HL-60 (cell line): ENCODE measurements at places on chromosomes 7 and 10.

GRCh38 chr10:133110609-133111275 lies 23.0 kb downstream of the ADGRA1 start:
- no peak for DNase-seq

GRCh38 chr10:75611993-75612372 lies 180.6 kb downstream of the LRMDA start:
- DNase-seq, result no peak

- DNase-seq, result no peak
Measured at GRCh38 chr10:126252884-126253610, 135.2 kb downstream of the ADAM12 start.

DNA sequence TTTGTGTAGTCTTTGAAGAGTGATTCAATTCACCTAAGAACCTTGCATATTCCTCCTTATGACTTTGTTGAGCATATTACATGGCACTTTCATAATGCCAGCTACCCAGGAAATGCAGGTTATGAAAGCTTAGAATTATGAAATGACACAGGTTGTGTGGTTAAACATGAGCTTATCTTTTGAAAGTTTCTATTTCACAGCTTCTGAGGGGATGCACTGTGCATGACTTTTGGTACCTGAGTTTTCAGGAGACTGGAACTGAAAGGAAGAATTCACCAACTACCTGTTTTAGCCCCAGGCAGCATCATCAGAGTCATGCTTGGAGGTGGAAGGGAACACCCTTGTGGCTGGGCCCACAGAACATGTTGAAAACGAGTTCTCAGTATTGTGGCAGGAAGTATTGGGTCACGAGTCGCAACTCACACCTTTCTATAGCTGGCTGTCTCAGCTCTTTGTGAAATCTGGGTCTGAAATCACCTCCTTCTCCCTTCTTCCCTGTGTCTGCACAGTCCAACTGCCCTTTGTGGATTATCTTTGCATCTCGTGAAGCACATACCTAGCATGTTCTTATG lies 228.2 kb downstream of the PTEN start:
- DNase-seq, result peak; percentile 77

DNA sequence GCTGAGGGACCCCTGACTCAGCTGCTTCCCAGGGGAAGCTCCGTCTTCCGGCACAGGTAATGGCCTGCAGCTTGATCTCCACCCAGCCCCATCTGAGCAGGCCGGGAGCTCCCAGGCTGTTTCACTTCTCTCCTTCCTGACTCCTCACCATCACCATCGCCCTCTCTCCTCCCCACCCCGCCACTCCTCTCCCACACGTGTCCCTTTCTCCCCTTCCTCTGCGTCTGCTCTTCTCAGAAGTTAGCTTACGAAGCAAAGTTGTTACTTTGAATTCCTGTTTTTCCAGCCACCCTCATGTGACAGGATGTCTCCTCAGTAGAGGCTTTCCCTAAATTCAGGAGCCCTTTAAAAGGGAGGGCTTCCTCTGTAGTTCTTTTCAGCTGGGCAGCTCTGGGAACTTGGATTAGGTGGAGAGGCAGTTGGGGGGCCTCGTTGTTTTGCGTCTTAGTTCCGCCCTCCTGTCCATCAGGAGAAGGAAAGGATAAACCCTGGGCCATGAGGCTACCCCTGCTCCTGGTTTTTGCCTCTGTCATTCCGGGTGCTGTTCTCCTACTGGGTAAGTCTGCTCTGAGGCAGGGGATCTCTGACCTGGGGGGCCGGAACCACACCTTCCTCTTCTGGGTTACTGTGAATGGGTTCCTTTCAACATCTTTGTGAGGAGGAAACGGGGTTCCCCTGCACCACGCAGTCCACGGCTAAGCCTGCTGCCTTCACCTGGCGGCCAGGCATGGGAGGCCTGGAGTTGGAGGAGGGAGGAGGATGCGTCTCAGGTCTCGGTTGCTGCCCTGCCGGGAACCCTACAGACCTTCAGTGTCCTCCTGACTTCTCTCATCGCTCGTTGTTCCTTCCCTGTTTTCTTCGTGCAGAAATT lies at the start of gene MRC1:
MRC1 (plus strand) TSS at position 378 of the 871 bp plus-strand sequence; CDS start at position 496, 118 bp downstream.
- no peak for DNase-seq

GRCh38 chr10:129161150-129161549 lies 305.9 kb upstream of the MGMT start:
- DNase-seq, result no peak

GRCh38 chr7:156935250-156935649 lies 14.3 kb upstream of the NOM1 start:
- DNase-seq, result no peak

- no peak for DNase-seq
Measured at GRCh38 chr7:110095372-110096052, 995.4 kb upstream of the LRRN3 start.

DNA sequence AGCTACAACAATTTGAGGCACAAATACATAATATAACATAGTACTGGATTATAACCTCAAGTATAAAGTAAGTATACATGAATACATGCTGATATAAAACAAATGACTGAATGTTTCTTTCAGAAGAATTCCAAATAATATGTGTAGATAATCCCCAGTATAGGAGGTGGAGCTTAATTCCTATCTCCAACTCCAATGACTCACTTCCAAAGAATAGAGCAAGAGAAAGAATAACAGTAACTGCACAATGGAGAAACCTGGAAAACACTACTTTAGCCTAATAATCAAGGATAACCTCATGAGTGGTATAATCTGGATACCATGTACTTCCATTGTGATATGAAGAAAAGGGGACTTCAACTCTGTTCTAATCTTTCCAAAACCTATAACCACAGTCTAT lies 13.7 kb upstream of the SEMA3C start:
- DNase-seq, result no peak

DNA sequence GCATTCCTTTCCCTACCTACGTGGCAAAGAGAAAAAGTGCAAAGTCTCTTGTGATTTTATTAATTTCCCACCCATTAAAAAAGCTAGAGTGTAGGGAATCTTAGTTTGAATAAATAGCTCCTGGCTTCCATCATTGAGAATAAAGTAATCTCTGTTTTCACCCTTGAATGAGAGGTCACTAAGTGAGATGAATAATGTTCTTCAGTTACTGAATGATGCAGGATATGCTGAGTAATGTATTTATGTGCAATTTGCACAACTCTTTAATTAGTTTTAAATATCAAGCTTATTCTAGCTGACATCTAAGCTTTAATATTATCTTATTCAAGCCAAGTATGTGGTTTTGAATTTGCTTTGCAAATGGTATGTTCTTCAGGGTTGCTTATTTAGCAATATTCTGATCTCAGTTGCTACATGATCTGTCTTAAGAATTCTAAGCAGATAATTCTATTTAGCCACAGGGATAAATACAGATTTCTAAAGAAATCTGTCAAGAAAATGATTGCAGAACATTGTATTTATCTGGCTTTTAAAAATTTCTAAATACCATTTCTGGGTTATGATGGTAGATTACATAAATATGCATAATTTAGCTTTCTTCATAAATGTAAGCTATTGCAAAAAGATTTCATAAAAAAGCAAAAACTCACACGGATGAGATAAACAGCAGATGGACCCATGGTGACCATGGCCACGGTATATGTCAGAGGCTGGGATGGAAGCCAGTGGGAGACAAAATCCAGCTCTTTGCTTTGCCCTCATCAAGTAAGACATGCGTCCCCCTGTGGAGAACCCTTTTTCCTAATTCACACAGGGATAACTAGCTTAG lies 141.0 kb downstream of the MACC1 start:
- DNase-seq, result no peak

- peak; percentile 14 for DNase-seq
Measured at GRCh38 chr7:7970531-7971307, 2.1 kb downstream of the GLCCI1 start.

GRCh38 chr10:103280506-103280905 lies 3.6 kb downstream of the INA start:
- no peak for DNase-seq

GRCh38 chr10:51422311-51423120 lies 276.9 kb downstream of the CSTF2T start:
- peak; percentile 2 for DNase-seq

- DNase-seq, result no peak
Measured at GRCh38 chr10:97356918-97357317, 22.4 kb upstream of the FRAT2 start.

GRCh38 chr10:68156373-68157185 lies 47.3 kb downstream of the MYPN start:
- peak; percentile 51 for DNase-seq
